Pericardium fibroblast (primary cell): ENCODE measurements at places on chromosomes 2 and 18. TPM values are rescaled to one million over a fixed set of nuclear protein-coding genes. Genes with fewer than 3 reads are reported as not detected.

The ANKRD39 gene
- 6.0 and 10.2 TPM in 2 replicates for total RNA-seq

The UGT1A3 gene
- not detected in 2 replicates for total RNA-seq

The GALNT14 gene
- total RNA-seq: 0.09 TPM in 1 of 2 replicates, not detected in the other

The TBR1 gene
- not detected in 2 replicates for total RNA-seq

The TXNDC2 gene
- total RNA-seq: 0.12 TPM in 1 of 2 replicates, not detected in the other

The ASXL3 gene
- under 0.01 and 0.34 TPM in 2 replicates for total RNA-seq

The TTC21B gene
- total RNA-seq: 9.7 and 14.0 TPM in 2 replicates

The SERPINB10 gene
- total RNA-seq: 5.4 TPM in 1 of 2 replicates, not detected in the other

The CHRNG gene
- total RNA-seq: 0.77 TPM in 1 of 2 replicates, not detected in the other

The SOX11 gene
- 0.12 and 2.1 TPM in 2 replicates for total RNA-seq

The TMSB10 gene
- 4,346 and 7,384 TPM in 2 replicates for total RNA-seq

The BOLL gene
- total RNA-seq: not detected in 2 replicates

The USP14 gene
- 10.7 and 16.3 TPM in 2 replicates for total RNA-seq

The C1QL2 gene
- total RNA-seq: not detected in 2 replicates

The CYBRD1 gene
- 309 and 338 TPM in 2 replicates for total RNA-seq

The HOXD13 gene
- not detected in 2 replicates for total RNA-seq

The MC4R gene
- not detected in 2 replicates for total RNA-seq

The LYPD6 gene
- 0.51 and 2.7 TPM in 2 replicates for total RNA-seq

The KIF1A gene
- total RNA-seq: under 0.01 TPM in 1 of 2 replicates, not detected in the other

The MAP3K19 gene
- not detected in 2 replicates for total RNA-seq

The NEU2 gene
- total RNA-seq: not detected in 2 replicates

The MALL gene
- total RNA-seq: 4.4 and 5.6 TPM in 2 replicates
